Adrenal gland (tissue), 19 donors: ENCODE measurements at places on chromosomes 16 and 17. TPM values are rescaled to one million over a fixed set of nuclear protein-coding genes. Genes with fewer than 3 reads are reported as not detected.

Gene NR1D1
- polyA plus RNA-seq, result 36.6 TPM

GRCh38 chr17:21204935-21205334 is 9.0 kb downstream of the TMEM11 start:
- peaks cover 3% of the 10 kb centered on the region for H3K4me1 ChIP-seq
- H3K27ac ChIP-seq, result no peak overlapping the region
- DNase-seq, result no peak
- no peak overlapping the region for H3K4me3 ChIP-seq

Gene VAMP2
- polyA plus RNA-seq, result 81.2 TPM

- no peak overlapping the region for H3K4me3 ChIP-seq
- no peaks in the 10 kb centered on the region for H3K4me1 ChIP-seq
- DNase-seq, result no peak
- no peak overlapping the region for H3K27ac ChIP-seq
Measured at GRCh38 chr17:65593855-65594845, 32.7 kb upstream of the AXIN2 start.

DNA sequence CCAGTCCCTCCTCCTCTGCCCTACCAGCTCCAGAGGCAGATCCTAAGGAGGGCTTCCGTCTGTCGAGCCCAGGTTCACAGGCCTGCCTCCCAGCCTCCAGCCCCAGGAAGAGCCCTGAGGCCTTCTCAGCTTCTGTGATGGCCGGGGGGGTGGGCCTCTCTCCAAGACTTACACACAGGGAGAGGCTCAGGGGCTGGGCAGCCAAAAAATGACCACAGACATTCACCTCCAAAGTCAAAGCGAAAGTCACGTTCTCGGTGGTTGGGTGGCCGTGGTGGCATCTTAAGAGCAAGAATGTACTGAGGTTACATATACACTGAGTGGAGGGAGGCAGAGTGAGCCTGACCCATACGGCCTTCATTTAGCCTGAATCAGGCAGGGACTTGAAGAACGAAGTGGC is 119.1 kb downstream of the CCDC182 start:
- H3K4me1 ChIP-seq, result peaks cover 3% of the 10 kb centered on the region
- no peaks in the 10 kb centered on the region for H3K36me3 ChIP-seq
- no peak for DNase-seq
- H3K27me3 ChIP-seq, result no peaks in the 10 kb centered on the region
- no peak overlapping the region for H3K27ac ChIP-seq

Gene C17orf100
- 2.9 TPM for polyA plus RNA-seq

DNA sequence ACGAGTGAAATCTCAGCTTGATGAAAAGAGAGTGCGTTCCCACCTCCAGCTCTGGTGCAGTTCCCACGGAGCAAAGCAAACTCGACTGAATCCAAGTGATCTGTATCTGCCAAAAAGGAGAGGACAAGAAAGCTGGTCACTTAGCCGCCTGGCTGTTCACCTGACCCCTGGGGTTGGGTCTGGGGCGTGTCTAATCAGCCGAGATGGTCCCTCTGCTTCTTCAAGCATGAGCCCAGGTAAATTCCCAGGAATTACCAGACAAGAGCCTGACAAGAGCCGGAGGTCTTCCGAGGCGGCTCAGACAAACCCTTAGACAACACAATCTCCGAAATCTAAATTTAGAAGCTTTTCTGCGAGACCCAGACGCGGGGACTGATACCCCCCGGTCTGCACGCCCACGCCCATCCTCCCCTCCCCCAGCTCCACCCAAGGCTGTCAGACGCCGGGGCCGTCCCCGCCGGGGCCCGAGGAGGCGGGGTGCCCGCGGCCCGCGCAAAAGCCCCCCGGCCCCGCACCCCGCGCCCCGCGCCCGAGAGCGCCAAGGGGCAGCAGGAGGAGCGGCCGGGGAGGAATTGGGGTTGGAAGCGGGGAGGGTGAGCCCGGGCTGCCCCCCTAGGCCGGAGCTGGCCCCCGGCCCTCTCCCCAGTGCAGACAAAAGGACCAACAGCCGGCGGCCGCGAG is 674 bp downstream of the ZNF821 start:
- H3K4me3 ChIP-seq, result peak overlapping the region; percentile 74
- peak overlapping the region; percentile 61 for H3K27ac ChIP-seq
- DNase-seq, result peak; percentile 56
- peaks cover 14% of the 10 kb centered on the region for H3K36me3 ChIP-seq
